ENCODE measurements at places on chromosomes 4 and X.

GRCh38 chr4:131603705-131604104 is 1545.4 kb upstream of the PCDH10 start:
- DNase-seq = no peak

DNA sequence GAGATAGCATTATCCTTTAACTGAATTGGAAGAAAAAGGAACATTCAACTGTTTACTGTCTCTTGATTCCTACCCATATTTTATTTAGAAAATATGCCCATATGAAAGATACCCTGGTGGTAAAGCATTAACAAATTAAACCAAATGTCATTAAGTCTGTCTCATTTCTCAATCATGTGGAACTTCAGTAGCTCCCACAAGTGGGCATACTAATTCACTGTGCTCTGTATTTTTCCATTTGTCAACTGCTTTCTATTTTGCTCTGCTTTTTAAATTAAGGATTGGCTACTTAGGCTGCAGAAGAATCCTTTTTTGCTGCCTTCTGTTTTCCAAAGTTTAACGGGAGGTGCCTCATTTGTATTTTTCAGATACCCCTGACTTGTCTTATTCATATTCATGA is 77.2 kb downstream of the DDIT4L start:
- DNase-seq = no peak

GRCh38 chr4:144967161-144967560 is 130.8 kb downstream of the ANAPC10 start:
- DNase-seq = no peak

GRCh38 chr4:40372651-40373050 is 37.5 kb downstream of the CHRNA9 start:
- no peak for DNase-seq

DNA sequence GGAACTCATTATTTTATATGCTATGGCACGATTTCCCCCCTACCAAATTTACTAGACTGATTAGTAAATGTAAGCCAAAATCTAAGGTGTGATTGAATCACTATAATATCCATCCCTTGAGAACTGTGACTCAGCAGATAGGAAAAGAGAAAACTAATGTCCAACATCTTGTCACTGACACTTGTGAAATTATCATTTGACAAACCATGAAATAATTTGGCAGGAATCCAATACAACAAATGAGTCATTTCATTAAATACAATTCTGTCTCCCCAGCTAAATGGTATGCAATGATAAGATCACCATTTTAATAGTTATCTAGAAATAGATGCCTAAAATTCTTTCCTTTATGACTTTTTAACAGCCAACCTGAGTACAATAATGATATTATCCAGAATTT is 462.3 kb downstream of the DMD start:
- DNase-seq = no peak

DNA sequence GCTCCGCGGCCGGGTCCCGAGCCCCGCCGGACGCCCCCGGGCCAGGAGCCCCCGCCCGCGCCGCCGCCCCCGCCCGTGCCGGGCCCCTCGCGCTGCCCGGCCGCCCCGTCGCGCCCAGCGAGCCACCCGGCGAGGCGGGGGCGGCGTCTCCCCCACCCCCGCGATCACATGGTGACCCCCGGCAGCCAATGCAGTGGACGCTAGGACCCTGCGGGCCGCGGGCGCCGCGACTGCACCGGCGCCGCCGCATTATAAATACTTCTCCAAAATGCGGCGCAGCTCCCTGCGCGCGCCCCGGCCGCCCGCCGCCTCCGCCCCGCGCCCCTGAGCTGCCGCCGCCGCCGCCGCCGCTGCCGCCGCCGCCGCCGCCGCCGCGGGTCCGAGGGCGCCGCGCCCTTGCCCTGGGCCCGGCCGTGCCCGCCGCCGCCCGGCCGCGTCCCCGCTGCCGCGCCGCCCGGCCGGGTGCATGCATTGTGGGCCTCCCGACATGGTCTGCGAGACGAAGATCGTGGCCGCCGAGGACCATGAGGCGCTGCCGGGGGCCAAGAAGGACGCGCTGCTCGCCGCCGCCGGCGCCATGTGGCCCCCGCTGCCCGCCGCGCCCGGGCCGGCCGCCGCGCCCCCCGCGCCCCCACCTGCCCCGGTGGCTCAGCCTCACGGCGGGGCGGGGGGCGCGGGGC is at the start of gene NAT8L:
Gene NAT8L (plus strand): TSS at position 282 of the 680 bp plus-strand sequence. CDS start 185 bp downstream, at position 467.
- peak; percentile 5 for DNase-seq

DNA sequence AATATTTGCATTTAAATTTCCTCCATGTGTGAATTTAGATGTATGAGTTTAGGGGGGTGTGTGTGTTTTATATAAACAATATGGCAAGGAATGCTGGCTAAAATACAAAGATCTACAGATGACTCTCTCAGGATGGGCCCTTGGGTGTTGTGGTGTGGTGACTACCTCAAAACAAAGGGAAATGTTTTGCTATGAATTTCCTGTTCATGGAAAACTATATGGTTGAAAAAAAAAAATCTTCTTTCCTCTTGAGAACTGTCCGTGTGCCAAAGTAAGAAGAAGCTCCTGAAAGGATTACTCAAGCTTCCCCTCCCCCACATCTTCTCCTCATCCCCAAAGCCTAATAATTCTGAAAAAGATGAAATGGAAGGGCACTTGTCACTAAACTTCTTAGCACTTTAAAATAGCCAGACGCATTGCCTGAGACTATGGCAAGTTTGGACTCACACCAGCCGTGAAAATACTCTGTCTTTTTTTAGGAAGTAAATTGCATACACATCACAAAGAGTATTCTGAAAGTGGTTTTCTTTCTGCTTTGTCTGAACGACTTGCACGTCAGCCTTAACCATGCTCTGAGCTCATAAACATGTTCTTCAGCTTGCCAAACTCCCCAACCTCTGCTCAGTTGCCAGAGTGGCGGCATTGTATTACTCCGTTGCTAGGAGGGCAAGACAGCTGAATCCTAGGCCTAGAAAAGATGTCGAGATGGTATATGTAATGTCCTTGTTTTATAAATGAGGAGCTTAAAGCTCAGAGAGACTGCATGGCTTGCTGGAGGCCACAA is 250.4 kb upstream of the JADE1 start:
- no peak for DNase-seq

DNA sequence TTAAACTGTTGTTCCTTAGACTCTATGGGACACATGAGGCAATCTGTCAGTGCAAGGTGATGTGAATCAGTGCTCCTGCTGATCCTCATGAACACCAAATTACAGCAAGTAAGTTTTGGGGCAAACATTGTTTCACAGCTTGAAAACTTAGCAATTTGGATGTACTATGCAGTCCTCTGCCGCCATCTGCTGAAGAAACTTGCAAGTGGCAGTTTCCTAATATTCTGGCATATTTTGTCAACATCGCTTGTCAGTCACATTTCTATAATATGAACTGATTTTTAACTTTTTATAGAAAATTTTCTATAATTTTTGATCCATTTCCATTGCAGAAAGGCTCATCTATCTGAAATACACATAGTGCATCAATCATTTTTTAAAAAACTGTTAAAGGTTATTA is 56.3 kb downstream of the ZAR1 start:
- no peak for DNase-seq

GRCh38 chr4:62243895-62244294 is 1043.8 kb downstream of the ADGRL3 start:
- DNase-seq = no peak

- no peak for DNase-seq
These were observed 2.3 kb downstream of the XKRX start for GRCh38 chrX:100926453-100926852.

DNA sequence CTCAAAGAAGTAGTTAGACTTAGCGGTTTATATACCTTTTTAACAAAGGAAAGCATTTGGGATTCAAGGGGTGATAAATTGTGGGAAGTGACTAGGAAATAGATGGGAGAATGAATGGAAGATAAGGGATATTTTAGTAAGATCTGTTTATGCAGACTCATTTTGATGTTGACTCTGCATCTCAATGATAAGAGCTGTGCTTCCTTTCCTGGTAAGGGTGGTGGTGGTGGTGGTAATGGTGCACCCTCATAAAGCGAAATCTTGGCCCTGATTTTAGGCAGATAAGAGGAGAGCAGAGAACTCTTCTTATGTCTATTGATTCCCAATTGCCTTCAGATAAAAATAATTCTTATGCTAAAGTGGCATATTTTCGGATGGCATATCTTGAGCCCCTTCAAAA is 197.1 kb downstream of the SPRY1 start:
- no peak for DNase-seq

- DNase-seq = no peak
These were observed 249.6 kb downstream of the COL25A1 start for GRCh38 chr4:109052821-109053220.

GRCh38 chr4:177051473-177052060 is 258.1 kb upstream of the NEIL3 start:
- DNase-seq = peak; percentile 43

GRCh38 chr4:16484711-16485110 is 258.4 kb upstream of the TAPT1 start:
- no peak for DNase-seq

DNA sequence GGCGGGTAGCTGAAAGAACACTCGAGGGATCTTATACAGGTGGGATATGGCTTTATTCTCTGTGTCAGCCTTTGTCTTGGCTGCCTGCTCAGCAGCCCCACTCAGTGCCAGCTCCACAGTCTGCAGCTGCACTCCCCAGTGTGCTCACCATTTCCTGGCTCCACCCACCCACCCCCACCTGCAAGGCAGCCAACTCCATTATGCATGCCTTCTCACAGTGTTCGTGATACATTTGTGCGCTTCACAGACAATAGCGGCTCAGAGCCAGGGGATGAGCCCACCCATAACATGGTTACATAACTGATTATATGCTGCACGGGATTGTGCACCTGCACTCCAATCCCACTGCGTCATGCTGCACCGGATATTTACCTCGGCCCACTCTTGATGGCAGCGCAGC is 8.8 kb upstream of the TMEM128 start:
- DNase-seq = no peak

- DNase-seq = no peak
These were observed 2.1 kb downstream of the NDNF start for GRCh38 chr4:121070274-121070673.

DNA sequence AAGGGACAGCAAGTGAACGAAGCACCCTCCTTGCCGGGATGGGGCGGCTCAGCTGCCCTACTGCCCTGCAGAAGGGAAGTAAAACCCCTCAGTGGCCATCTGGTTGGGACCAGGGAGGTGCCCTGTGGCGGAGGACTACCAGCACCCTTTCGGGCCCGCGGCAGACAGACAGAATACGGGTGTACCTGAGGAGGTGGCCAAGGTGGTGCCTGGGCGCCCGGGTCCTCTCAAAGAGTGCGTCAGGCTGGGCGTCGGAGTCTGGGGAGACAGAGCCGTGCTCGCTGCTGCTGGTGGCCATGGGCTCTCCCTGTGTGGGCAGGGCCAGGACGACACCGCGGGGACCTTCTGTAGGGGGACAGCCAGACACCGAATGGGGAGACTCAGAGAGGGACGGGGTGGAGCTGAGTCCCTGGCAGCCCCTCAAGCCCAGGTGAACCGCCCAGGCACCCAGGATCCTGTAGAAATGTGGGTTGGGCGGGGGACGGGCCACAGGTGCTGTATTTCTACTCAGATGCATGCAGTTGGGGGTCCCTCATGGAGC is 29.7 kb downstream of the PDHA1 start:
- DNase-seq = no peak

DNA sequence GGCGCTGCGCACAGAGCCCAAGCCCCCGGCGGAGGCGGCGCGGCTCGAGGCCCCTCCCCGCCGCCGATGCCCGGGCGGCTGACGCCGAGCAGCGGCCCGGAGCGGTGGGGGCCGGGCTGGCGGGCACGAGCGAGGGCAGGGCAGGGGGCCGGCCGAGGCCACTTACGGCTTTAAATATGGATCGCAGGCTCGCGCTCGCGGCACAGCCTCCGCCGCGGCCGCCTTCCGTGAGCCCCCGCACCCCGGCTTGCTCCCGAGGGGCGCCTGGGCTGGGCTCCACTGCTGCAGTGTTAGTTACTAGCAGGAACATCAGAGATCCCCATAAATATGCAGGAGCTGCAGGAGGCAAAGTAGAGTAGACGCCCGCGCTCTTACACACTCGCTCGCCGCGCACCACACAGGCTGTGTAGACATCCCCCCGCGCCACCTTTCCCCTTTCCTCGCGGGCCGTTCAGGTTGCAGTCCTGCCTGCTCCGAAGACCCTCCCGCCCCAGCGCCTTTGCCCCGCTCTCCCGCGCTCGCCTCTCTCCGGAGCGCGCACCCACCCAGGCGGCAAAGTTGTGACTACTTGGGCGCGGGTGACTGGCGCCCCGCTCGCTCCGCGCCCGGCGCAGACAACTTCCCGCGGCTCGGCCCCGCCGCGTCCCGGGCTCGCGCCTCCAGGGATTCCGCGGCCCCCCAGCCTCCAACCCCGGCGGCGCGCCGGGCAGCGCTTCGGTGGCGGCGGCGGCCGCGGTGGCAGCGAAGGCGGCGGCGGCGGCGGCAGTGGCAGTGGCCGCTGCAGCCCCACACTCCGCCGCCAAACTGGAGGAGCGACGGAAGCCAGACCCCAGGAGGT is 152.0 kb upstream of the SLC4A4 start:
- peak; percentile 42 for DNase-seq

DNA sequence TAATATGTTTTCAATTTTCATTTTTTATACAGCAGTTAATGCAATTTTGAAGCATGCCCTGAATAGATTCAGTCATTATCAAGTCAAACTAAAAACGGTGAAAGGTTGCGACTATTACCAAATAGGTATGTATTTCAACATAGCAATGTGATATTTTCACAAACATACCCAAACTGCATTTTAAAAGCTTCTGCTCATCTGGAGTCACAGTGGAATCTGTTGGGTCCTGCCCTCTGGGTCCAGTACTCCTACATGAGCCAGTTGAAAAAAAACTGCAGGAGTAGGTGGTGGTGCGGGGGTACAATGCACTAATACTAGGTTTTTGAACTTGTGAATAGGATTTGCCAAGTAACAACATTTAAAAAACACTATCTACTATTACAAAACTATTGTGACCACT is 938 bp downstream of the GPR34 start:
- no peak for DNase-seq

GRCh38 chrX:11242704-11243103 is 50.5 kb upstream of the AMELX start:
- no peak for DNase-seq

- DNase-seq = no peak
These were observed 275.4 kb downstream of the SHOX start for GRCh38 chrX:905848-906566.

DNA sequence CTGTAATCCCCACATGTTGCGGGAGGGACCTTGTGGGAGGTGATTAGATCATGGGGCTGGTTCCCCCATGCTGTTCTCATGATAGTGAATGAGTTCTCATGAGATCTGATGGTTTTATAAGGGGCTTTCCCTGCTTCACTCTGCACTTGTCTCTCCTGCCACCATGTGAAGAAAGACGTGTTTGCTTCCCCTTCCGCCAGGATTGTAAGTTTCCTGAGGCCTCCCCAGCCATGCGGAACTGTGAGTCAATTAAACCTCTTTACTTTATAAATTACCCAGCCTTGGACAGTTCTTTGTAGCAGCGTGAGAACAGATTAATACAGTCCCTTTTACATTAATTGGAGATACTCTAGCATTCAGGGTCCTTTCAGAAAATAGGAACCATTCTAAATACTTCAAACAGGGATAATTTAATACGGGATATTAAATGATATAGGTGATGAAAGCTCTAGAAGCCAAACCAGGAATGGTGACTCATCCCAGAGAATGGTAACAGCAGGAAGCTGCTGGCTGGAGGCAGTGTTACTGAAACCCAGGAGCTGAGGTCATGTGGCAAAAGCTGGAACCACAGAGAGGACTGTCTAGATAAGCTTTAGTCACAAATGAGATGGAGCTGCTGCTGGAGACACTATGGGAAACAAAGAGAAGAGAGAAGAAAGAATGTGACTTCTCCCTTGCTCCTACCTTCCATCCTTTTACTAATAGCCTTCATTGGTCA is 57.3 kb downstream of the GSTCD start:
- DNase-seq = peak; percentile 8
